ENCODE measurements at places on chromosomes 7 and 10.

DNA sequence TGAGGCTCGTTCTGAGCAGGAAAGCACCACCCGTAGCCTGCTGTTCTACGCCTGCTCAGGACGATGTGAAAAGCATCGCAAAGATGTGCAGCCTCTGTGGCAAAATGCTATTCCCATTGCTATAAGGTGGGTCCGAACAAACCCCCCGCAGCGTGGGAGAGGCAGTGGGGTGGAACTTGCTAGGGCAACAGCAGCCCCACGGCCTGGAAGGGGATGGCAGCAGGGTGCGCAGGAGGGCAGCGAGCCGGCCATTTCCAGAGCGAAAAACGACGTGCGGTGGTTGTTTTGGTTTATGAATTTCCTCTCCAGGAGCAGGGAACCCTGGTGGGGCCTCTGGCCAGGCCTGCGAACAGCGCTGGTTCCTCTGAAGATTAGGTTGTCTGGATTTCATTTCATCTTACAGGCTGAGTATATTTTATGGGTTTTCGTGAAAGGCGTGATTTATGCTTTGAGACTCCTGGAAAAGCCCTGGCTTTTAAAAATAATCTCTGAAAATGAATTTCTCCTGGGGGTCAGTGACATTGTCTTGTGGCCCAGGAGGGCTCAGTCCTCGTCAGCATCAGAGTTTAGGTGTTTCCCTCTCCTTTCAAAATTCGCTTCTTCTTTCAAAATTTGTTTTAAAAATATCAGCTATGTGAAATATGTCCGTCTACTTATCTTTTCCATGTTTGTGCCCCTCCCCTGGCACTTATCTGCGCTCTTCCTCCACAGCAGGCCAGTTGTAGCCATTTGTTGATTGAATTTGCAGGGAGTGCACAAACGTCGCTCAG is 42.3 kb upstream of the UBE3C start:
- no peak for DNase-seq

DNA sequence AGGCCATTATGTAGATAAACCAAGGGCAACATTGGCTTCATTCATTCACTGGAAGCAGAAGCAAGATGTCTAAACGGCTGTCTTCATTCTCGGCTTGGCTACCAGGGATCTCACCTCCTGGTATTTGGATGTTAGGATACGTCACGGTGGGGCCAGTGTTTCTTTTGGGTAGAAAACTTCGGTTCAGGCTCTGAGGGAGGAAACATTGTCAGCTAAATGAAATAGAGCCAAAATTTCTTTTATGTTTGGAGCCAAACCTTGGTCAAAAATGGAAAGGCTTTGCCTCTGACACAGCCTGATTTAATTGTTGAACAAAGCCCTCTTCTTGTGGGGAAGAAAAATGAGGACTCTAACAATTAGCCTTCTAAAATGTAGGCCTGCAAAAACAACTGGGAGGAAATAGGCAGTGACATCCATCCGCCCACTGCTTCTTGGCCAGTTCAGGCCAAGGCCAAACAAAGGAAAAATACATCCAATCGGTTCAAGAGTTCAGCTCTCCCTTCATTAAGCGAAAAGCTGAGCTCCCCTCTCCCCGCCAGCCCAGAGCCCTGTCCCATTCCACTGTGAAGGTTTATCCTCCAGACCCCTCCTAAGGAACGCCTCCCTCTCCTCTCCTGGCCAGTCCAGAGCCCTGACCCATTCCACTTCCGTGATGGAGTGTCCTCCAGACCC is 44.4 kb downstream of the PFKFB3 start:
- no peak for DNase-seq

DNA sequence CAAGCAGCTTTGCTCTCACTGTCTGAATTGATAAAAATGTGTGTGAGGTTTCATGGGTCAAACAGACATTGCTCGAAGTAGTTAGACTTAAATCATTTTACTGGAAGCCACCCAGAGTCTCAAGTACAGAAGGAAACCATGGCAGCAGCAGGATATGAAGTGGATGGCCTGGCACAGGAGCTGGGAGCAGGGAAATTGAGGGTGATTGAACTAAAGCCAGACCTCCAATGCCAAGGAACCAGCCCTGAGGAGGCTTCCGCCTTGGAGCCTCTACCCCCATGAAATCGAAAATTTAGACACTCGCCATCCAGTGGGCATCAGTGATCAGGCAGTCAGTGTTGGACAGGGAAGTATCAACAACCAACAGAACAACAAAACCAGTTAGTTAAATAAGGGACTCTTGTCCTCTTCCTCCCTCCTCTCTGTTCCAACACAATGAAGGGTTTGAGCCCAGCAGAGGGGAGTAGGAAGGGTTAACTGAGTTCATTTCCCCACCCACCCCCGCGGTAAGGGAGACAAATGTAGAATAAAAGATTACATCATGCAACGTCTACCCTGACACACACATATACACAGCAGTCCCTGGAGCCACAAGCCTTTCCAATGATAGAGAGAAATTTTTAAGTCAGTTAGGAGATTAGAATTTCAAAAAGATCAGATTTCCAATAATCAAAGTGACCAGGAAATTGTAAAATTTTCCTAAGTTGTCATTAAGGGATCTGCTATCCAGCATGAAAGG is 156.3 kb downstream of the SLC16A9 start:
- no peak for DNase-seq

DNA sequence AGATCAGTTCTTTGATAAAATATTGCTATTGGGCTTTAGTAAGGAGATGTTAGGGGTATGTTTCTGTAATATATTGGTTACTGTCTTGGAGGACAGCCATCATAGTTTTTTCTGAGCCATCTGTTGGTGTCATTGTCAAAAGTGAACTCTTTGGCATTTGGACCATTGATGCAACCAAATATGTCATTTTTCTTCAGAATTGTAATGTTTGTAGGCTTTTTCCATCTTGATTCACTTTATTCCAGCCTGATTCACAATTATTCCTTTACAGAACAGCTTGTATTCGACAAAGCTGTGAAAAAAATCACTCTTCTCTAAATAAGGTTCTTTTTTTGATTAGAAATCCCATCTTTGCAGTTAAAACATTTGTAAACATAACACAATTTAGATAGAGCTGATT is 37.4 kb downstream of the SMNDC1 start:
- DNase-seq = no peak

DNA sequence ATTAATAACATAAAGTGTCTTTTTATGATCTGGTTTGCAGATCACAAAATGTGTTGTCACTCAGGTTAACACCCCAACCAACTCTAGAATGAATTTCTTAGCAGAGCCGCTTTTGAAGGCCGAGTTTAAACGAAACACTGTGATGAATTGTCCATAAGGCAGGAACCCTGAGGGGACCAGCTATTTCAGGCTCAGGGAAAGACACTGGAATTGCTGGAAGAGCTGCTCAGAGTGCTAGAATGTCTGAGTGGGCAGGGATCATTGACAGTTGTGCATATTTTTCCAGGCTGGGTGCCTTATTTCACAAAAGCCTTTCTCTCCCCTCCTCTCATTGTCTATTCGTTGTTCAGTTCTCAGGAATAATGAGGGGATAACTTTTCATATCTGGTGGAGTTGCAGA is 68.7 kb upstream of the PRKG1 start:
- no peak for DNase-seq

GRCh38 chr10:42937649-42938180 is 139.2 kb upstream of the RET start:
- no peak for DNase-seq

DNA sequence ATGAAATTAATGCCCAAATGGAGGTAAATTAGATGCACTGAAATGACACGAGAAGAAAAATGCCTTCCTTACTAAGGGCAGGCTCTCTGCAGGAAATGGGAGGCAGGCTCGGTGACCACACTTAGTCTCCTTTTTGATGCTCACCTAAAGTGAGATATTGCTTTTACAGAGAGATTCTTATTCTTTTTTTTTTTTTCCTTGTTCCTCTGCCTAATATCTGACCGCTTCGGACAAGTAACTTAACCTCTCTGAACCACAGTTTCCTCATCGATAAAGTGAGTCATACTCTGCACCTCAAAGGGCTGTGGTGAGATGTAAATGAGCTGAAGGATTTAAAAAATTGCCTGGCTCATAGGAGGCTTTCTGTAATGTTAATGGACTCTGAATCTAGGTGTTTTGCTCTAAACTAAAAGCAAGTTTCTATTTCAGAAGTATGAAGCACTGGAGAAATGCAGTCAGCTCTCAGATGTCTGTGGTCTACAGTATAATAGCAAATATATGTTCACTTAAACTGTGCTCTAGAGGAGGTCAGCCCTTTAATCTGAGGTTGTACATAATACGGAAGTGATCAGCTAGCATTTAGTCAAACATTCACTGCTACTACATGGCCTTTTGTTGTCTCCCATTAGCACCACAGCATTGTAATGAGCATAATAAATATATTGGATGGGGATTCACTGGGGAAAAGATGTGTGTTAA is 23.2 kb downstream of the NKX2-3 start:
- no peak for DNase-seq

DNA sequence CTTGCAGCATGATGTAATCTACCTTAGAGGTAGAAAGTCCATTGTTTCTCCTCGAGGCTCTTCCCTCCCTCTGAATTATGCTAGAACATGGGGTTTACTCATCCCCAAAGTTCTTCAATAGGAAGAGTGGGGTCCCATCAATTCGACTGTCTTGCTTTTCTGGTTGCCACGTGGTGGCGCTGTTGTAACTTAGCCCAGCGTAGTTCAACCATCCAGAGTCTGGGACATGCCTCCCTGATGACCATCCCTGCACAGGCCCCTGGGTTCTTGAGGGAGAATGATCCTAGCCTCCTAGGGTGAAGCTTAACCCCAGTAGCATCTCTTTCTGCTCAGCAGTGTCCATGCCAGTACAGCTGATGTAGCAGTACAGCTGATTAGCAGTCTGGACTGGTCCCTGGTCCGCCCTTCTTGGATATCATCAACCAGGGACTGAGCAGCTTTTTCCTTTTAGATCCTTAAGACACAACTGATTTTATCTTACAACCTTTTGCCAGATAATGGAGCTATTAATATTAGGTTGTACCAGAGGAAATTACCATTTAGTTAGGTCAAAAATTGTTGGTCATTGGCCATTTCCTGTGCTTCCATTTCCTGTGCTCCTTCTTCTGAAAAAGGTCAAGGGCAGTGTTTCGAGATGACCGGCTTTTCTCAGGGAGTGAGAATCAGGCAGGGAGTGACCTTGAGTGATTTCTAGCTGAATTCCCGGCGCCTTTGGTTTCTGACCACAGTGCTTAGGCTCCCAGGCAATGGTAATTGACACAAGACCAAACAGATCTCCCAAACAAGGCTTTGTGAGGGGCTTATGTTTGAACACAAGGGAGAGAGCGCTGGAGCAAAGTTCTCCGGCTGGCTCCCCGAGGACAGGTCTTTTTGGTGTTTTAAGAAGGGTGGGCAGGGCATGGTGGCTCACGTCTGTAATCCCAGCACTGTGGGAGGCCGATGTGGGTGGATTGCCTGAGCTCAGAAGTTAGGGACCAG is 65.4 kb downstream of the TACC2 start:
- no peak for DNase-seq
